Activated effector memory CD4-positive, alpha-beta T cell treated with anti-CD3 and anti-CD28 coated beads, Interleukin-2, amount 50 U/mL, for 16 hours (primary cell): ENCODE measurements at places on chromosomes 1 and 21.

DNA sequence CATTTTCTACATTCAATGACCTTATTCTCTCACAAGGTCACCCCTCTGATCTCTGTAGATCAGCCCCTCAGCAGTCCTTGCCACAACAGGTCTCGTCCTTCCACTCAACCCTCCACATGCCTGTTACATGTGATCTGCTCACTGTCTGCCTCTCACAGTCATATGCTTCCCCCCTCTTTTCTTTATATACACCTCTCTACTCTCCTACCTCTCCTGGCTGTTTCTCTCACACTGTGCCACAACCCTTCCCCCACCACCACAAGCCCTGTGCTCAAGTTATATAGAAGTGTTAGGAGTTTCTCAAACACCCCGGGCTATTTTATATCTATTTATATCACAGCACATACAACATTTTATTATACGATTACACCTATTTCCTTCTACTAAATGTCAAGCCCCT, 12.6 kb downstream of the B3GALNT2 start:
- no peak for DNase-seq

- no peak for DNase-seq
Observed at GRCh38 chr1:18632783-18633421, 2.3 kb downstream of the PAX7 start.

- DNase-seq = no peak
Observed at GRCh38 chr1:159121526-159121925, 45.0 kb upstream of the AIM2 start.

DNA sequence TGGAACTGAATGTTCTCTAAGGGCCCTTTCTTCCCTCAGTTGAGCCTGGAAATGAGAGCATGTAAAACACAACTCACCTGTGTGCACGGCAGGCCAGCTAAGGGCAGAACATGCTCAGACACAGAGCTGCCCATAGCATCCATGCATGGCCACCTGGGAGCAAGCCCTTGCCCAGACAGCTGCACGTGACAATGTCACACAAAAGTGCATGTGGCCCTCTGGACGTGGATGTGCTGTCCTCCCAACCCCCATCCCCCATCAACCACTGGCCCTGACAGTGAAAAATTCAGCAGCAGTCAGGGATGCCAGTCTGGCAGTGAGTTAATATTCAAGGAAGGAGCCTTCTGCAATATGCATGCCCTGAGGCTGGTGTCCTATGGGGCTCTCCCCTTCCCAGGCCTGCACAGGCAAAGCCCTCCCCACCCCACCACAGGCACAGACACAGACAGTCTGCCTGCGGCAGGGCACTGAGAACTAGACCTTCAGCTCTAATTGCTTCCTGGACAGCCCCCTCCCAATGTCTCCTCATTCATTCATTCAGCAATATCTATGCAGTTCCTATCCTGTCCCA, 14.6 kb upstream of the COL16A1 start:
- DNase-seq = no peak

- no peak for DNase-seq
Observed at GRCh38 chr1:205600085-205600484, 31.7 kb downstream of the ELK4 start.

DNA sequence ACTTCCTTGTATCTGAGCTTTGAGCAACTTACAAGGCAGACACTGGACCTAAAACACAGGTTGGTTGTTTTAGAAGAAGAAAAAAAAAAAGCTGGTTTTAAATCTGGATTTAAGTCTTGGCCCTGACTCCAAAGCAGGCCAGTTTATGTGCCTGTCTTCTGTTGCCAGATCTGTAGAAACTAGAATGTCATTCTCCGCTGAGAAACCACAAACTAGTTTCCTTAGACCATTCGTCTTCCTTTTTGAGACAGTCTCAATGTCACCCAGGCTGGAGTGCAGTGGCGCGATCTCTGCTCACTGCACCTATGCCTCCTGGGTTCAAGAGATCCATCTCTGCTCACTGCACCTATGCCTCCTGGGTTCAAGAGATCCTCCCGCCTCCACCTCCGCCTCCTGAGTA, 33.9 kb downstream of the APP start:
- no peak for DNase-seq

DNA sequence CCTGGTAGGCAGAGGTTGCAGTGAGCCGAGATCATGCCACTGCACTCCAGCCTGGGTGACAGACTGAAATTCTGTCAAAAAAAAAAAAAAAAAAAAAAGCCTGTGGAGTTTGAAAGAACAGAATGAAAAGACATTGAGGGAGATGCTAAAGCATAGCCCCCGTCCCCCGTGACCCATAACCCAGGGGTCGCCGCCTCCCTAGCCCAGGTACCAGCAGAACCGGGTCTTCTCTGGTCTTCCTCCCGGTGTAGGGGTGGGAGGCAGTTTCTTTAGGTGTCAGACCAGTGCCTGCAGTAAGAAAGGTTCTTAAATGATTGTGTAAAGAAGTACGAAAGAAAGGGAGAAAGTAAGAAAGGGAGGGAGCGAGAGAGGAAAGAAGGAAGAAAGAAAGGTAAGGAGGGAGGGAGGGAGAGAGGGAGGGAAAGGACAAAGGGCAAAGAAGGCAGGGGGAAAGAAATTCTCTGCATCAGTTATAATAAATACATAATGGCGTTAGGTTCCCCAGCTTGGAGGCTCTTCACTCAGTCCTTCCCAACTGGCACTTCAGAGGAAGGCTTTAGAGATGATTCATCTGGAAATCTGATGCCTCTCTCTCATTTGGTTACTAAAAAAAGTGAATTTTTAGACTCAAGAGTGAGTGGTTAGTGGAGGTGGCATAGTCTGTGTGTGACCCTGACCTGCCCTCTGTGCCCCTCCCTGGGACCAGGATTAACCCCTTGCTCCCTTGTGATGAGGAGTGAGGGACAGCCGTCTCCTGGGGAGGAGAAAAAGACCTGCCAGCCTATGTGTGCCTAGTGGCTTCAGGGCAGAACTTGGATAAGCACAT, 1.1 kb downstream of the IL24 start:
- DNase-seq = no peak

DNA sequence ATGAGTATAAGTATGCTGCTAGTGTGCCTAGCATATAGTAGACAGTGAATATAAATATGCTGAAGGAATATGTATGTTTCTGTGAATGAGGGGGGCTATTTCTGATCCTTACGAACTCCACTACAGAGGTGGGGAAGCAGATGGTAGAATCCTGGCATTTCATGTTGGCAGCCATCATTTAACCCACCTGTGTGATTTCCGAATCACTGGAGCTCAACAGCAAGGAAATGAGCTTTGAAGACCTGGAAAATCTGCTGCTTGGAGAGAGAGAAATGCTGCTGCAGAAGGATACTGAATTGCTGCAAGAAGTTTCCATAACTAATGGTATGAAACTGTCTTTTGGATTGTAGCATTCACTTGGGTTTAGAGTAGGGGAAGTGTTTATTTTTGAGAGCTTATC, 83.5 kb downstream of the RABGAP1L start:
- DNase-seq = no peak

DNA sequence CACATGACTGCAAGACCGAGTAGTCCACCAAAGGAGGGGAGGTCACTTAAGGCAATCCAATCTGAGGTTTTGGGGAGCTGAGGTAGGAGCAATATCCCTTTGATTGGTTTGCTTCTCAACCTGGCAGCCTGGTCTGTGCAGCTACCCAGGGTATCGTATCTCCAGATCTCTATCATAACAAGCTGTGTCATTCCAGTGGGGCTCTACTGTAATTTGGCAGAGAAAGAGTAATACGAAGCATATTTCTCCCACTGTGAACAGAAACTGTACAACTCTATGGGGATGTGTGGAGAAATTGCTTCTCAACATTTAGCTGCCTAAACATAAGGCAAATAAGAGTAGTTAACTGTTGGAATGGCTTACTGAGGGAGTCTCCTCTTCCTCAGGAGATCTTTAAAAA, 20.6 kb downstream of the CD101 start:
- DNase-seq = no peak

DNA sequence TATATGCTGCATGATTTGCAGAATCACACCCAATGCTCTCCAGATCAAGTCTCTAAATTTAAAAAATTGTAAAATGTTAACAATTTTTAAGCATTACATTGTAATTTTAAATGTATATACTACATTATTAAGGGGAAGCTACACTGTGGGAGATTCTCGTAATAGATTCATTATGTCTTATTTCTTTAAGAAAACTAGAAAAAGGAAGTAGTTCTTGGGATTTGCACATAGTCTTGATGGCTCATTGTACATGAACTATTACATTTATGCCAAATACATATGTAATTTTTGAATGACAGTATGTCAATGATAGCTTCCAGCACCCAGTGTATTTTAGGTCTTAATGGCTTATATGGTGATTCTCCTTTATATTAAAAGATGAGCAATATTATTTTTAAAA, 250.3 kb downstream of the PTPRC start:
- no peak for DNase-seq

DNA sequence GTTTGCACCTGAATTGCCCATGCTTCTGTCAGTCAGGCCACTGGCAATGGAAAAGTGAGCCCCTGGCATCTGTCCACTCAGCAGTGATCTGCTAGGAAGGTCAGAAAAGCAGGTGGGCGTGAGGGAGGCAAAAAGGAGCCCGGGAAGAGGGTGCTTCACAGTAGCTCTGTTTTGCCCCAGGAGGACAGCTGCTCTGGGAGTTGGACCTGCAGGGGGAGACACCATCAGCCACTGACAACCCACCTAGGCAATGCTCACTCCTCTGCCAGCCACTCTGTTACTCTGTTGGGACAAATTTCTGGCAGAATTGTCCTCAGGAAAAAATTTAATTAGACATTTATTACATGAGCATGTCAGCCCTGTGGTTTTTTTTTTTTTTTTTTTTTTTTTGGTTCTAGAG, 146.4 kb downstream of the LRIG2 start:
- no peak for DNase-seq

DNA sequence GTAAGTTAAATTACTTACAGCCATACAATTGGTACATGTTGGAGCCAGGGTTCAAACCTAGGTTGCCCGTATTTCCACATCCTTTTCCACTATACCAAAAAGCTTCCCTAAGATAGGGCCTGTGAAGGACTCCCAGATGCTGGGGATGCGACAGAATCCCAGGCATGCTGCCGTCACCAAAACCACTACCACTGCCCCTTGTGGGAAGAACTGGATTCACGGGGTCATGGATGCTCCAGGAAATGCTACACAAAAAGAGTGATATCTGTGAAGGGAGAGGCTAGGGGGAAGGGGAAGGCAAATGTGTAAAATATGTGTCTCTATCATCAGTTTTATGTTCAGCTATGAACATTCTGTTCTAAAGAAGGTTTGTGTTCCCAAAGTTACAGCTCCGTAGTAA, 133.9 kb upstream of the IVNS1ABP start:
- no peak for DNase-seq

DNA sequence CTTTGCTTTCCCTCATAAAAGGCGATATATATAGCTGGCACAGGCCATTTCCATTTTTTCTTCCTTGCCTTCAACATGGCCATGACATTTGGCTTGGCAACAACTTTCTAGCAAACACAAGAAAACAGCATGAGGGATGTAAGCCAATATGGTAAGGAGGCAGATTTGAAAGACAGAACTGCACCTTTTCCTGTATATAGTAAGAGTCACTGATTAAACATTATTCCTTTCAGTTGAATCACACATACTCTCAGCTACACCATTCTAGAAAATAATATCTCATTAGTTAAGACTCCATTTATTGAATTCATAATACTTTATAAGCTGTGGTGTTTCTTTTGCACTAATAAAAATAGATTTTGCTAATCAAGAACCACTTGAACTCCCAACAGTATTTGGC, 9.5 kb downstream of the SIKE1 start:
- DNase-seq = no peak

- no peak for DNase-seq
Observed at GRCh38 chr1:19672237-19672636, 7.6 kb downstream of the HTR6 start.

- no peak for DNase-seq
Observed at GRCh38 chr1:31266547-31266946, 26.9 kb upstream of the NKAIN1 start.

- DNase-seq = no peak
Observed at GRCh38 chr1:36400514-36400824, 2.8 kb upstream of the LSM10 start.

GRCh38 chr1:214514032-214514818, 37.2 kb downstream of the PTPN14 start:
- no peak for DNase-seq

- peak; percentile 39 for DNase-seq
Observed at GRCh38 chr1:54814571-54814970, 13.4 kb upstream of the TTC22 start.

DNA sequence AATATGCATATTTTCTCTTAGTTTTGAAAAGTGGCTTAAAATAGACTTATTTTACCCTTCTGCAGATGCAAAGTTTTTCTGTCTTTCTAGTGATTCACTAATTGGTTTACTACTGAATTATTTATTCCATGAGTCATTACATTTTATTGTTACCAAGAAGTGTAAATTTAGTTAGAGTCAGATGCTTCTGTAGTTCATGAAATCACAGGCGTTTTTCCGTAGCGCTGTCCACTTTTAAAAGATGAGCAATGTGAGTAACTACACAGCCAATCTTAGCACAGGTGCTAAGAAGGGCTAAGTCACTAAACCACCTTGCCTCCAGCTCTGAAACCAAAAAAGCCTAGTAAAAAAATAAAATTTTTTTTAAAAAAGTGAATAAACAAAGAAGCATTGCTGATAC, 24.7 kb downstream of the RGS13 start:
- no peak for DNase-seq

- no peak for DNase-seq
Observed at GRCh38 chr1:6544831-6545230, 9.5 kb downstream of the NOL9 start.

DNA sequence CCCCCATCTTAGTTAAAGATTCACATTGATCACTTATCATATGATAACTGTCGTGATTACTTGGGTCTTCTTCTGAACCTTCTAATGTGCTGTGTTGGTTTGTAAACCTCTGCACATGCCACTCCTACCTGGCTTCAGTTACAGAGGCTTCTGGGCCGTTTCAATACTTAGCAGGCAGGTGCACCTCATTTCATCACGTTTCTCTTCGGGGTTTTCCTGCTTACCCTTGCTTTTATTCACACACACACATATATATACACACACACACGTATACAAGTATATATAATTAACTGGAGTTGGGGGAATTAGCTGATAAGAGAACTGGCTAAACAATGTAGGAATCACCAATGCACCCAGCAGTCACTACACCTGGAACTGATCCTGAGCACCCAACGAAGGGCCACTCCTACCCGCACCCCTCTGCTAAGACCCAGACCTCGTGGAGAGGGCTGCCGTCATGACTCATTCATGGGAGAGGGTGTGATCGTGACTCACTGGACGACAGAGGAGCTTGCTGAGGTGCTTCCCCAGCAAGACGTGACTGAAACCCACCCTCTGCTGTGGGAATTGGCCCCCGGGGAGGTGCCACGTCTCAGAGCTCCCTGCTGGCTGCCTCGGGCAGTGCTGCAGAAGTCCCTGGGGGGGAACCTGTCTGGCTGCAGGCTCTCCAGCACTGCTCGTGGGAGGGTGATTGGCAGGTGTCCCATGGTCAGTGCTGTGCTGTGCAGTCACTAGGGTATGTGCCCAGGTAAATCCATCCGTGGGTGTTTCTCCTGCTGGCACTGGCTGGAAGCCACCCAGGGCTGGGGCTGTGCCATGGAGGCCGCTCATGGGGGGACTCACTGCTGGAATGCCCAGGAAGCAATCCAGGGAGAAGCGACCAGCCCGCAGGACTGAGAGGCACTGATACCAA, 166.6 kb downstream of the DYRK1A start:
- peak; percentile 73 for DNase-seq

- DNase-seq = no peak
Observed at GRCh38 chr1:197961449-197961848, 44.3 kb downstream of the LHX9 start.
